Left lung (tissue), 14 donors: ENCODE measurements at places on chromosomes 2 and 18. TPM values are rescaled to one million over a fixed set of nuclear protein-coding genes. Genes with fewer than 3 reads are reported as not detected.

Gene INHA
- total RNA-seq, result 0.37 TPM

Gene GALR1
- total RNA-seq, result not detected

Gene MALL
- 105 TPM for total RNA-seq

Gene DGKD
- total RNA-seq, result 98.0 TPM

Gene EGR4
- not detected for total RNA-seq

Gene RAD51AP2
- 0.12 TPM for total RNA-seq

Gene RIT2
- not detected for total RNA-seq

Gene IL1RL2
- total RNA-seq, result 1.5 TPM

Gene TOGARAM2
- 1.5 TPM for total RNA-seq

Gene UPP2
- total RNA-seq, result not detected

Gene DNAJC5G
- total RNA-seq, result not detected

Gene SATB2
- total RNA-seq, result 4.5 TPM

Gene MOGAT1
- not detected for total RNA-seq

Gene GDF7
- 0.37 TPM for total RNA-seq

Gene REEP1
- 8.0 TPM for total RNA-seq

Gene CDH2
- 1.6 TPM for total RNA-seq

Gene POTEC
- not detected for total RNA-seq

Gene PDE11A
- 0.73 TPM for total RNA-seq

Gene NMUR1
- total RNA-seq, result 1.1 TPM

Gene EPHA4
- total RNA-seq, result 41.0 TPM

Gene SNTG2
- total RNA-seq, result 3.2 TPM

Gene BMP10
- not detected for total RNA-seq

Gene ZBTB7C
- total RNA-seq, result 7.5 TPM

Gene GAL3ST2
- not detected for total RNA-seq

Gene NPHP1
- total RNA-seq, result 5.3 TPM

Gene INPP5D
- 15.3 TPM for total RNA-seq

Gene ST6GAL2
- total RNA-seq, result 2.2 TPM

Gene UCN
- 2.6 TPM for total RNA-seq

Gene HPCAL1
- 108 TPM for total RNA-seq

Gene MSH6
- total RNA-seq, result 48.2 TPM

Gene CCDC102B
- 78.3 TPM for total RNA-seq

Gene MYCN
- total RNA-seq, result 0.61 TPM

Gene TMEM182
- total RNA-seq, result 3.4 TPM

Gene SERPINB12
- not detected for total RNA-seq

Gene LONRF2
- 3.1 TPM for total RNA-seq

Gene LIPT1
- 7.2 TPM for total RNA-seq

Gene SLC9A4
- not detected for total RNA-seq

Gene PKDCC
- total RNA-seq, result 68.2 TPM

Gene MRO
- total RNA-seq, result 0.58 TPM

Gene HRH4
- total RNA-seq, result 0.17 TPM

Gene RETSAT
- total RNA-seq, result 67.6 TPM

Gene TFCP2L1
- 32.5 TPM for total RNA-seq

Gene RESP18
- total RNA-seq, result not detected

Gene HOXD12
- not detected for total RNA-seq

Gene EN1
- total RNA-seq, result not detected

Gene UNC80
- total RNA-seq, result 0.06 TPM

Gene DAPL1
- total RNA-seq, result not detected

Gene SIX3
- not detected for total RNA-seq

Gene SKA1
- 2.4 TPM for total RNA-seq

Gene INHBB
- total RNA-seq, result 0.67 TPM

Gene LOXHD1
- 0.76 TPM for total RNA-seq

Gene GALNT14
- total RNA-seq, result 1.5 TPM

Gene RSAD2
- 12.5 TPM for total RNA-seq

Gene MAP2
- total RNA-seq, result 67.1 TPM

Gene OSR1
- 20.5 TPM for total RNA-seq

Gene G6PC2
- total RNA-seq, result not detected

Gene RGPD4
- total RNA-seq, result not detected

Gene IMMT
- 79.7 TPM for total RNA-seq

Gene ALLC
- total RNA-seq, result not detected
